Fibroblast of skin of scalp (primary cell): ENCODE measurements at places on chromosomes 2 and 18.

- no peak for DNase-seq
These were observed 748.7 kb downstream of the BCL11A start for GRCh38 chr2:59804732-59805131.

DNA sequence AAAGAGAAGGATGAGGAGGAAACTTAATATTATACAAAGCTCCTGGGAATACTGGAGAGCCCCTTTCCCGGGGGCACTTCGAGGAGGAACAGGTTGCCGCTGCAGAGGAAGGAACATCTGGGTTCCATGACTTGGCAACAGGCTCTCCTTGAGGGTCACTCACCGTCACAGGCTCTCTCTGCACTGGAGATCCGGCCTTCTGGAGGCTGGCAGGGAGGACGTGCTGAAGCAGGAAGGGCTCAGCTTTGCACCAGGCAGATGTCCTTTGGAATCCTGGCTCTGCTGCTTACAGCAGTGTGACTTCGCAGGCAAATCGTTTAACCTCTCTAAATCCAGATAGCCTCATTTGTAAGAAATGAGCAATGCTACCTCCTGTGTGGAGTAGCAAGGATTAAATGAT lies 2.9 kb upstream of the DPYSL5 start:
- no peak for DNase-seq

DNA sequence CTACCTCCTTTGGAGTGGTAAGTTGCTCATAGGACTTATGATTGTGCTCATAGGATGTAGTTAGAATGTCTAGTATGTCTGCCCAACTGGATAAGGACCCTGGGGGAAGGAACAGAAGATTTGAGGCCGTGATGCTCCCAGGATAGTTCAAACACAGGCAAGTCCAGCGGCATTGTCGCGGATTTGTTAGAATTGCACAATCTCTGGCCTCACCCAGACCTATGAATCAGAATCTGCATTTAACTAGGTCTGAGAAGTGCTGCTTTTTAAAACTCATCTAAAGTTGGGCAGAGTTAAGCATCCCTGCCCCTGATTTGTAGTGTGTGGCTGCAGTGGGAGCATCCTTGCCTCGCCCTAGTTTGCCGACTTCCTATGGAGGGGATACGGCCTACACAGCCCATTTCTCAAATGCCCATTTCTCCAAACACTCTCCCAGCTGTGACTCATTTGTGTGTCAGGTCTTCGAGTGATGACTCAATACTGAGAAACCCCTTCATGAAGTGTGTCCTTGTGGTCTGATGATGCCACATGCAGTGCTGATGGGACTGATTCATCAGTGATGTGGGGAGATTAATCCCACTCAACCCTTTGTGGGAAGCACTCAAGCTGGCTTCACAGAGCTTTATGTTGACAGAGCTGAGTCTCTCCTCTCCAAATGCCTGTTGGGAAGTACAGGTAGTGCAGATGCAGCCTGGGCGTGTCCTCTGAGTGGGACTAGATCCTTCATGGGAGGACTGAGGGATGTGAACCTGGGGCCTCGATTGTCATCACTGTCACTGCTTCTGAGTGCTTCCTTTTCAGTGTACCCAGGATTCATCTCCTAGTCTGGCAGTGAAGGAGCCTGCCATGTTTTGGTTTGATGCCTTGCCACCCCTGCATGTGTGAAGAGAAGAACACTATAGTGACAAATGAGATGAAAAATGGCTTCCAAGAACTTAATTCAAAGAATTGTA lies 18.7 kb downstream of the SMIM21 start:
- peak; percentile 99 for DNase-seq

DNA sequence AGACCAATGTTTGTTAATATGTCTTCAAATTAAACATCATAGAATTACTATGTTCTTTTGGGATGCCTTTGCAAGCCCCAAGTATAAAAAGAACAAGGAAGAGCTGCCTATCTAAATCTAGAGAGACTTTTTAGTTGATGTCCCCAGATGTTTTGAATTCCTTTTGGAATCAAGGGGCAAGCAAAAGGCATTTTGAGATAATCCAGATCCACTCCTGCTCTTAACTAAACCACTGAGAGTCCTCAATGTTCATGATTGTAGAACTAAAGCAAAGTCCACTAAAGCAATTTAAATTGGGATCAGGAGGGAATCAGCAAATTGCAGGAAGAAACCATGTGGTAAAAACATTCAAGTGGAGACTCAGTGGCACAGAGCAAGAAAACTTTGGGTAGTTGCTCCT lies 558.5 kb upstream of the VRK2 start:
- no peak for DNase-seq

GRCh38 chr2:219405451-219405850 lies 12.7 kb upstream of the DES start:
- peak; percentile 64 for DNase-seq

DNA sequence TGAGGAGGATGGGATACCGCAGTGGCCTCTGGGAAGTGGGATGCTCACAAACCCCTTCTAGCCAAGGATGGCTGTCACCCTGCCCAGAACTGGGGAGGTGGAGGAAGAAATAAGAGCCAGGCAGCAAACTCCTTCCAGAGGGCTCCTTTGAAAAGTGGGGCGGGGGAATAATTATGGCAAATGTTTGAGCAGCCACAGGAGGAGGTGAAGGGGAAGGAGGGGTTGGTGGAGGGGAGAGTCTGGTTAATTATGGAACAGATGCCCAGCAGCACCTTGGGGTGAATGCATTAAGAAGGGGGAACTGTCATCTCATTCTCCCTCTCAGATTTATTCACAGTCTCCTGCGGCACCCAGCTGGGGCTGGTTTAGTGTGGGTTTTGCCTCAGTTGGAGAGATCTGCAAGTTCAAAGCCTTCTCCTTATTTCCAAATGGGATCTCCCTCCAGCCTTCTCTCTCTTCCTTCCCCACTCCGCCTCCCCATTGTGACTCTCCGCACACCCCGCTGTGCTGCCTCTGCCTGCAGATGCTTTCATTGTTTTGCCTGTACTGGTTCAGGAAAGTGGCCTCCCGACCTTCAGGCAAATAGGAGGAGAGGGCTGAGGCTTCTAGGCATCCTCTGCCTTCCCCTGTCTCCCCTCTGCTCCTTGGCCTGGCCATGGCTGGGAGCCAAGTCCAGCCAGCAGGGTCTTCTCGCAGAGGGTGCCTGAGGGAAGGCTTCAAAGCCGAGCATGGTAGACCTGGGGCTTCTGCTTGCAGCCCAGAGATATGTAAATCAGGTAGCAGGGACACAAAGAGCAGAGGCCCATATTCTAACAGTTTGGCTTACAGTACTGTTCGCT lies 457.2 kb upstream of the MEX3C start:
- no peak for DNase-seq

GRCh38 chr2:63763391-63763941 lies 78.2 kb upstream of the UGP2 start:
- DNase-seq: peak; percentile 90

GRCh38 chr18:13067124-13067523 lies 76.0 kb downstream of the CEP192 start:
- DNase-seq: no peak

GRCh38 chr2:113173542-113174375 lies at the start of gene PSD4:
TSS of gene PSD4 (plus strand) at chr2:113173971. CDS start at chr2:113182457, 8,486 bp downstream.
- no peak for DNase-seq

- no peak for DNase-seq
These were observed 6.3 kb downstream of the EXOC6B start for GRCh38 chr2:72819501-72819900.
